ENCODE measurements at places on chromosomes 4 and X.

DNA sequence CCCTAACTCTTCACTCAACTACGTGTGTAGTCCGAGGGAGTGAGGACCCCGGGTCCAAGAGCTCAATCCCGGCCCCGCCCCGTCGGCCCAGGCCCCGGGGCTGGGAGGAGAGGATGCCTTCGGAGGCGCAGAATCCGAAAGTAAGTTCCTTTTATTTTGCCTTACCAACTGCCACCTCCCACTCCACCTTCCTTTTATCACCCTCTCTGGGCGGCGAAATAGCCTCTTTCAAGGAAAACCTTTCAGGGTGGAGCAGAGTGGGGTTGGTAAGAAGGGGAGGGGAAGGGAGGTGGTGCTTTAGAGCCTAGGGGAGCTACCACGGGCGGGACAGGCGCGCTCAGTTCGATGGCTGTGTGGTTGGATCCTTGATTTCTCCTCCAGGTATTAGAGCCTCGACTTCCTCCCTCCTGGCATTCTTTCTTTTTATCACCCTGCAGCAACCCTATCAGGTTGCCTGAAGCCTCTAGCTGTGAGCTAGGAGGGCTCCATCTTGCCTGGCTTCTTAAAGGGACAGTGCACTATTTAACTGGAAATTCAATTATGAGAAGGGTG, 191.2 kb downstream of the RRAGB start:
- no peak for DNase-seq

- DNase-seq, result no peak
These were observed 52.8 kb upstream of the CLNK start for GRCh38 chr4:10737337-10737736.

- no peak for DNase-seq
These were observed 169.7 kb downstream of the PDHA2 start for GRCh38 chr4:96009427-96010119.

GRCh38 chrX:64184396-64184795, 21.1 kb downstream of the AMER1 start:
- DNase-seq, result no peak

- no peak for DNase-seq
These were observed 92.0 kb upstream of the PTPN13 start for GRCh38 chr4:86502081-86502480.

GRCh38 chr4:118225511-118225910, 127.3 kb downstream of the PRSS12 start:
- DNase-seq, result no peak

DNA sequence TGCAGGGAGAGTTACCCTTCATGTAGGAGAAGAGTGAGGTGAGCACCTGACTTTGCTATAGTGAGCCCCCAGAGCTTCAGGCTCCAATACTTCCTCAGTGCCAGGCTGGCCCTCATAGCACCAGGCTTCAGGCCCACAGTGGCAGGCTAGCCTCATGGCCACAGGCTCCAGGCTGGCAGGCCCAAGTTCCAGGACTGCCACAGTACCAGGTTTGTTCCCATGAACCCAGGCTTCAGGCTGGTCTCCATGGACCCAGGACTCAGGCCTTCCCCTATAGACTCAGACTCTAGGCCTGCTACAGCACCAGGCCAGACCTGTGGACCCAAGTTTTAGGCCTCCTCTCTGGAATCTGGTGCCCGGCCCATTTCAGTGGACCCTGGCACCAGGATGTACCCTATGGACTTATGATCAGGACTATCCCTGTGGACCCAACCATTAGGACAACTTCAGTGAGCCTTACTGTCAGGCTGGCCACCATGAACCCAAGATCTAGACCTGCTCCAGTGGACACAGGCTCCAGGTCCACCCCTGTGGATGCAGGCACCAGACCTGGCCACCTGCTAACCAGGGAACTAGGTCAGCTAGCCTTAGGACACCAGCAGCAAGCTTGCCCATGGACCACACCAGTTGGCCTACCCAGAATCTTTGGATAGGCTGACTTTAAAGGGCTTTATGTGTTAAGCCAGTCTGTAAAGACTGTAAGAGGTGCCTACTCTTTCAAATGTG, 658.2 kb downstream of the KLHL13 start:
- no peak for DNase-seq

DNA sequence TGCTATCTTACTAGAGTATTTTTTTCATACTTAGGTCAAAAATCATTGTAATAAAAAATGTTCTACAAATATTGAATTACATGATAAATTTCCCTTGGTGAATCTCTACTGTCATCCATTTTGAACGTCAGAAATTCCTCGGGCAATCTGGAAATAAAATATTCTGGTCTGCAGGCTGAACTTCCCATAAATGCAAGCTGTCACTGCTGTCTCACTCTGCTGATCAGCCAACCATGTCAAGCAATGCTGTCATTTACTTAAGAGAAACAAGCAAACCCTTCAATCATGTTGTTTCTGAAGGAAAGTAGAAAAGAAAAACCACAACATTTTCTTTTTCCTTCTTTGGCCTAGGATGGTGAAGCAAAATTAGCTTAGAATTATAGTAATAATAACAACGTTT, 514.2 kb upstream of the GALNT7 start:
- no peak for DNase-seq

DNA sequence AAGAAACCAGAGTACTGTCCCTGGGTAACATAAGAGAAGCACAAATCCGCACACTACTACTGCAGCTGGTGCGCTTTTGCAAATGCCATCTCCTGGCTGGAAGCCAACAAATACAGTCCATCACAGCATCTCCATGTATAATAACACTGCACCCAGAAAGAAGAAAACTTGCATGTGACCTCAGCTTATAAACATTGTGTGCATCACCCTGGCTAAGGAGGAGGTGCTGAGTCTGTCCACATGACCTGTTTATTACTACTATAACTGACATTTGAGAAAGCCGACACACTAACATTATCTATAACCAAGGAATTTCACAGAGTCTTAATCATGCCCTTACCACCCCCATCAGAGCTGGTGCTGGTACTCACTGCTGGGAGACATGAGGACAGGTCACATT, 516.8 kb downstream of the CFAP47 start:
- DNase-seq, result no peak

- no peak for DNase-seq
These were observed 1.2 kb downstream of the TCEANC start for GRCh38 chrX:13654116-13654515.

GRCh38 chrX:136588036-136588435, 56.0 kb downstream of the VGLL1 start:
- DNase-seq, result no peak

- DNase-seq, result no peak
These were observed 8.0 kb downstream of the HERC3 start for GRCh38 chr4:88600176-88600838.

DNA sequence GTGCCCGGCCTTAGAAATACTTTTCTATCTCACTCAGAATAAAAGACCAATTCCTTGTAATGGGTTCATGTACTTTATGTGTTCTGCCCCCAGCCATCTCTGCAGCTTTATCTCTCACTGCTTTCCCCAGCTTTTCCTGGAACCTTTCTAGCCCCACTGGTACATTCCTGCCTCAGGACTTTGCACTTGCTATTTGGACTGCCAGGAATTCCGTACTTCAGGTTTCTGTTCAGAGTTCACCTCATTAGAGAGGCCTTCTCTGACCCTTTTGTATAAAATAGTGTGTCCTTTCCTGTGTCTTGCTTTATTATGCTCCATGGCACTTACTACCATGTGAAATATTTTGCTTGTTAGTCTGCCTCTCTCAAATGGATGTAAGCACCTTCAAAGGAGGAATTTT, 112.5 kb downstream of the PDLIM5 start:
- no peak for DNase-seq

- peak; percentile 8 for DNase-seq
These were observed 848 bp upstream of the KCND1 start for GRCh38 chrX:48972220-48973164.

DNA sequence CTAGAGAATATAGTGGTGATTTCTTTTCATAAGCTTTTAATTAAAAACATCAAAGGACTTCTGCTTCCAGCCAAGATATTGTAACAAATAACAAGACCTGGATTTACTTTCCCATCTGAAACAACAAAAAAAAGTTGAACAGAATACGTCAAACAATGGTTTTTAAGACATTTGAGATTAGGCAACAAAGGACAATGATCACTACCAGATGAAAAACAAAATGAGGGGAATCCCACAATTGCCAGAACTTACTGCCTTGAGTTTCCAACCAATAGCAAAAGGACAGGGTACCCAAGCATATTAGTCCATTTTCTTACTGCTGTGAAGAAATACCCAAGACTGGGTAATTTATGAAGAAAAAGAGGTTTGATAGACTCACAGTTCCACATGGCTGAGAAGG, 341.4 kb upstream of the INTU start:
- no peak for DNase-seq

GRCh38 chr4:155693015-155693663, 26.5 kb downstream of the GUCY1A1 start:
- no peak for DNase-seq

DNA sequence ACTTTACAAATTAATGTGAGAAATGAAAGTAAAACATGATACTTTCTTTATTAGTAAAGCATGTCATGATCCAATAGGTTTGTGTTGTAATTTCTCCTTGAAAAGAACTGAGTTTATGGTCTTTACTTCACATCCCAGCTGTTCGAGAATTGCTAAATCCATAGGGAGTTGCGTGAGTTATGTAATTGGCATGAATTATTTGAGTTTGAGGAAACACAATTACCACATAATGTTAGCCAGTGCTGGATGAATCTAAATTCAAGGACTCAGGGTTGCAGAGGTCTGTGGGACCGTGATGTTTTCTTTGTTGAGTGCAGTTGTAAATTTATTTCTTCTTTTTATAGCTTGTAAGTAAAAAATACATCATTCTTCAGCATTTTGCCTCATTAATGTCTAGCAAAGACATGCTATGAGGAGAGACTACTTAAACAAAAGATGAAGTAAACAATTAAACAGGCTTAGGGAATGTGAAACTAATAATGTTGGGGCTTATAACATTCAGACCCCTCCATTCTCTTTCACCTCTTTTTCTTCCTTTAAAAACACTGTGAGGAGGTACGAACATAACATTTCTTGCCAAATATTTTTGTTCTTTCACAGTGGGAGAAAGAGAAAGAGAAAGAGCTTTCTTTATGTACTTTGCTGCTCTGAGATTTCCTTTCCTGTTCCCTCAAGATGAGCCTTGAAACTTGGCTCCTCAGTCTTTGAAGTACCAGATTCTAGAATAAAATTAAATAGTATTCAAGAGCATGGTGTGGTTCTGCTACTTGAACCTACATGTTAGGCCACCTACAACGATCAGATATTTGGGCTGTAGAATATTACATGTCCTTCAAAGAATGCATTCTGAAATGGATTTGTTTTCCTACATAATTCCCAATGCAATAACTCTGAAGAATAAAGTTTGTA, 159.6 kb upstream of the ANK2 start:
- no peak for DNase-seq

- no peak for DNase-seq
These were observed 80.2 kb upstream of the FHL1 start for GRCh38 chrX:136067097-136067496.

DNA sequence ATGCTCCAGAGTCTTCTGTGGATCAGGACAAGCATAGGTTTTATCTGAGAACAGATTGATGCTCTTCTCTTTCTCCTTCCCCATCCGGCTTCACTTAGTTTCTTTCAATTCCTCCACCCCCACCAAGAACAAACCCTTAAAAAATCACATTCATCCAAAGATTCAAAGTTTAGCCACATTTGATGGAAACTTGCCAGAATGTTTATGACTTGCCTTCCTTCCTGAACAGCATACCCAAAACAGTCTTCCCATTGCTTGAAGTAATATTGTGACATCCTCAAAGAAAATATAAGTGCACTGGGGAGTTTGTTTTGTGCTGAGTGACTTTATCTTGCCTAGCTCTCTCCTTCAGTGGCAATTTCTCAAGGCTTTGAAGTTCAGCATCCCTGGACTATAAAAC, 83.0 kb downstream of the MAGEB17 start:
- no peak for DNase-seq

DNA sequence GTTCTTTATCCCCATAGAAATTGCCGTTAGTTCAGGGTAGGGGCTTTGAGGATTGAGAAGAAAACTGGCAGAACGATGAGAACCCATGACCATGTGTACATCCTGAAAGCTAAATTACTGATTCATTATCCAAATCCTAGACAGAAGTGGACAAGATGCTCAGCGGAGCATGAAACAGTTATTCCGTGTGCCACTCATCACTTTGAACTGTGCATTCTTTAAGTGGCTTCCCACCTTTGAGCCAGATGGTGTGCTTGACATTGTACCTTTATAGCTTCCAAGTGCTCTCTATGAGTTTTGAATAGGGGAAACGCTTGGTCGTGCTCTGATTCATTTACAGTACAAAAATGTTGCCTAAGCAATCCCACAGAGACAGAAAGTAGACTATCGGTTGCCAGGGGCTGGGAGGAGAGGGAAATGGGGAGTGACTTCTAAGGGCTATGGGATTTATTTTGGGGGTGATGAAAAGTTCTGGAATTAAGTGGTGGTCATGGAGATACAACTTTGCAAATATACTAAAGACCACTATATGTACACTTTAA, 100.0 kb downstream of the DOCK11 start:
- no peak for DNase-seq

GRCh38 chr4:130808492-130808891, 1712.5 kb downstream of the C4orf33 start:
- DNase-seq, result no peak

DNA sequence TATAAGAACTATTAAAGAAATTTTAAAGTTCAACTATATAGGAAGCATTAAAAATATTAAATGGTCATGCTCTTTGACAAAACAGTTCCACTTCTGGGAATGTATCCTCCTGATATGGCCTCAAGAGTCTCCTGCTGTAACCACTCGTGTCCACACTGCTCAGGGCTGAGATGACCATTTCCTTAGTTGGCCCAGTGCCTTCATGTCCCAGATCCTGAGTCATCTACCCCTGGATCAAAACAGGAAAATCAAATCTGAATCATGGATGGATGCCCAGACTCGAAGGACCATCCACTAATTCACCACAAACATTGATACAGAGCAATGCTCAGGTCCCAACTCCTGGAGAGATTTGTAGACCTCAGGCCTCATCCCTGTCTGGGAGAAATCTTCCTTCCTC, 44.7 kb downstream of the GPRASP3 start:
- DNase-seq, result no peak

DNA sequence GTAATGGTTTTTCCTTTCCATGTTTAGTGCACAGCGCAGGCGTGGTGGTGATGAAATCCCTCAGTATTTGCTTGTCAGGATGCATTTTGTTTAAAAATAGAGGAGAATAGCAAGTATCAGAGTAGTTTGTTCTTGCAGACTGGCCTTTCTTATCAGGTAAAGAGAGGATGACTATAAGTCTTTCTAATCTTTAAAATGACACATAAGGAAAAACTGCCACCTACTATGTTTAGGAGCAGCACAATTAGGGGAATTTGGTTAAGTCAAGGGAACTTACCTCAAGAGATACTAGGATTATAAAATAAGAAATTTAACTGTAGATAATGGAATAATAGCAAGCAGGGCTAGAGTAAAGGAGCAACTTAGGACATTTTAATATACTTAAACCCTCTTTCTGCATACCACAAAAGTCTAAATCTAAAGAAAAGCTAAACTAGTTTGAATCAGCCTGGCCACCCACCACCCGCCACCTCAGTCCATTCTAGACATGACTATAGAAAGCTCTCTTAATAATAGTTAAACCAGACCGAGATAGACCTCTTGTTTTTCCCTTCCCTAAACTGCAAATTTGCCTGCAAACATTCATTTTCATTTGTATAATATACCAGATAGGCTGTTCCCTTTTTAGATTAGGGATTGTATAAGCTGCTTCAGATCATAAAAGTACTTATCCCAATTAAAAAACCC, 62.0 kb downstream of the APOOL start:
- no peak for DNase-seq
